ENCODE measurements at places on chromosomes 4 and X. TPM values are rescaled to one million over a fixed set of nuclear protein-coding genes. Genes with fewer than 3 reads are reported as not detected.
A peak's percentile ranks its signal among the peaks of the same experiment; 100 is the strongest.

The GC gene
- not detected for total RNA-seq

The PSAPL1 gene
- total RNA-seq, result not detected

The HHIP gene
- total RNA-seq, result 1.7 TPM

The MAPK10 gene
- total RNA-seq, result 12.1 TPM

The USP26 gene
- not detected for total RNA-seq

The MID1IP1 gene
- 52.7 TPM for total RNA-seq

The COL25A1 gene
- total RNA-seq, result 6.9 TPM

The L1CAM gene
- 16.4 TPM for total RNA-seq

- no peak for DNase-seq
These were observed 27.4 kb downstream of the HOPX start for GRCh38 chr4:56653461-56654237.

GRCh38 chr4:10697086-10697485 lies 12.5 kb upstream of the CLNK start:
- no peak for DNase-seq

- DNase-seq, result no peak
These were observed 252.5 kb downstream of the GPM6A start for GRCh38 chr4:175559526-175559925.

DNA sequence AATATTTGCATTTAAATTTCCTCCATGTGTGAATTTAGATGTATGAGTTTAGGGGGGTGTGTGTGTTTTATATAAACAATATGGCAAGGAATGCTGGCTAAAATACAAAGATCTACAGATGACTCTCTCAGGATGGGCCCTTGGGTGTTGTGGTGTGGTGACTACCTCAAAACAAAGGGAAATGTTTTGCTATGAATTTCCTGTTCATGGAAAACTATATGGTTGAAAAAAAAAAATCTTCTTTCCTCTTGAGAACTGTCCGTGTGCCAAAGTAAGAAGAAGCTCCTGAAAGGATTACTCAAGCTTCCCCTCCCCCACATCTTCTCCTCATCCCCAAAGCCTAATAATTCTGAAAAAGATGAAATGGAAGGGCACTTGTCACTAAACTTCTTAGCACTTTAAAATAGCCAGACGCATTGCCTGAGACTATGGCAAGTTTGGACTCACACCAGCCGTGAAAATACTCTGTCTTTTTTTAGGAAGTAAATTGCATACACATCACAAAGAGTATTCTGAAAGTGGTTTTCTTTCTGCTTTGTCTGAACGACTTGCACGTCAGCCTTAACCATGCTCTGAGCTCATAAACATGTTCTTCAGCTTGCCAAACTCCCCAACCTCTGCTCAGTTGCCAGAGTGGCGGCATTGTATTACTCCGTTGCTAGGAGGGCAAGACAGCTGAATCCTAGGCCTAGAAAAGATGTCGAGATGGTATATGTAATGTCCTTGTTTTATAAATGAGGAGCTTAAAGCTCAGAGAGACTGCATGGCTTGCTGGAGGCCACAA lies 250.4 kb upstream of the JADE1 start:
- DNase-seq, result peak; percentile 64

- DNase-seq, result no peak
These were observed 8.3 kb downstream of the VCX3A start for GRCh38 chrX:6526564-6527136.

DNA sequence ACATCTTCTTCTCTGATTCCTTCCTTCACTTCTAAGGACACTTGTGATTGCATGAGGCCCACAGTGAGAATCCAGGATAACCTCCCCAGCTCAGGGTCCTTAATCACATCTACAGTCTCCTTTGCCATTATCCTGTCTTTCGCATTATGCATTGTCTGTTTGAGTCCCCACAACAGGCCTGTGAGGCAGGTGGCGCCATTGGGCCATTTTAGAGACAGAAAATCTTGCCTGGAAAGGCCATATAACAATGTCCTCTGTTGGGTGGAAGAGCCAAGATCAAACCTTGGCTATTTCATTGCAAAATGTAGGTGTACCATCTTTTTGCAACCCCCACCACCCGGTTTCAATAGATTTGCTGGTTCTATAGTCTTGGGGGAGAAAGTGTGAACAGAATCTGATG lies 11.8 kb upstream of the DCUN1D4 start:
- DNase-seq, result peak; percentile 62

DNA sequence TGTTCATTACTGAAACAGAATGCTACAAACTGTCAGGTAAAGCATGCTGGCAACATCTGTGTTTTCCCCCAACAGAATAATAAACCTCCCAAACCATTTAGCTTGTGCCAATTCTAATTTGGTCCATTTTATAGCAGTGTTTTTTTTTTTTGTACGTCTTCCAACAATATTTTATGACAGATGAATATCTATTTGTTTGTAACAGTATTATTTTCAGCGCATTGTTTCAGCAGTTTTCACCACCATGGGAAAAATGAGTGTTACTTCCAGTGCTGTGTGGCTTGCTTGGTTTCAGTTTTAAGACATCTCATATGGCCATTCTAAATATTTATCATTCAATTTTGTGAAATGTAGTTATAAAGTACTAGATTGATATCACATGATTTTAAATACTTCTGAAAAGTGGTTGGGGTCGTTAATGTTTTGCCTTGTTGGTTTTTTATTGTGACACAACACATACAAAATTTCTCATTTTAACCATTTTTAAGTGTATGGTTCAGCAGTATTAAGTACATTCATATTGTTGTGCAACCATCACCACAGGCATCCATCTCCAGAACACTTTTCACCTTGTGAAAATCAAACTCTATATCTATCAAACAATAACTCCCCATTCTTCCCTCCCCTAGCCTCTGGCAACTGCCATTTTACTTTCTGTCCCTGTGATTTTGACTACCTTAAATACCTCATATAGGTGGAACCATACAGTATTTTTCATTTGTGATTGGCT lies 25.6 kb upstream of the TBC1D19 start:
- no peak for DNase-seq

DNA sequence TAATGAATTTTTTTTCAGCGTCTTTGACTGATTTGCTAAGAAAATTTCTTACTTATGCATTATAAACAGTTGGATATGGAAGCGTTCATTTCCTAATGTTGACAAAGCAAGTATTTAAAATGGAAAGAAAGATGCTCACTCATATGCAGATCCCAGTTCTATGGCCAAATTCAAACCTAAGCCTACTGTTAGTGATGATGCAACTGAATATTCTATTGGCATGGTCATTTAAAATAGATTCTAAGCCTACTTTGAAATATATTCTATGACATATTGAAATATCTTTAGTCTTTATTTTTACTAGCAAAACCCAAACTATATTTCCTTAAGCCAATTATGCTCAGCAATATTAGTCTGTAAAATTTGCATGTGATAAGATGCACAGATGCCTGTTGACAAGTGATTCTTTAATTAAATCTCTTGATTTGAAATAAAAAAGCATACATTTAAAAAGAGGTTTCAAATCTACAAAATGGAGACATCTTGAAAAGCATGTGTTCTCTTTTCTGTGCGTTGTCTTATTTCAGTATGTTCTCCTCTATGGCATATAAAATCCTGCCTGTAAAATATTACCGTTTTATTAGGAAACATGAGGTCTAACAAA lies 96.6 kb upstream of the NAP1L5 start:
- DNase-seq, result no peak

GRCh38 chr4:122434285-122434684 lies 22.2 kb downstream of the IL2 start:
- DNase-seq, result no peak

GRCh38 chr4:79298484-79298883 lies 27.4 kb downstream of the NAA11 start:
- DNase-seq, result no peak

GRCh38 chrX:30702736-30703135 lies 49.5 kb downstream of the GK start:
- peak; percentile 79 for DNase-seq

GRCh38 chr4:8394806-8395205 lies 45.7 kb downstream of the ACOX3 start:
- no peak for DNase-seq

- peak; percentile 3 for DNase-seq
These were observed 87.7 kb upstream of the EFHC2 start for GRCh38 chrX:44431194-44431593.

GRCh38 chrX:31459361-31459760 lies 387.5 kb upstream of the FTHL17 start:
- DNase-seq, result peak; percentile 14

DNA sequence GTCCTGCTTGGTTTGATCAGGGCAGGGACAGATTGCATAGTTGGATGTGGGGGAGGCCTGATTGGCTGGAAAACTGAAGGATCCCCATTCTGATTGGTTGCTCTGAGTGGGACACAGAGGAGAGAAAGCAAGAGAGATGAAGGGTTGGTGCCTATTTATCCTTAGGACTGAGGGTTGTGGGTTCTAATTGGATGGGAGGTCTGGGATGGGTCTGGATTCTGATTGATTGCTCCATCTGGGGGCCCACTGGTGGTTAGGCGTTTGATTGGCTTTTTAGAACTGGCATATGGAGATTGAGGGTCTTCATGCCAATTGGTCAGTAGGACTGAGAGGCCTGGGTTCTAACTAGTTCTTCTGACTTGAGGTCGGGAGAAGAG lies 644 bp upstream of the EBP start:
- DNase-seq, result no peak

GRCh38 chrX:9320940-9321339 lies 143.9 kb upstream of the TBL1X start:
- no peak for DNase-seq

GRCh38 chr4:93810340-93810992 lies 18.1 kb upstream of the ATOH1 start:
- DNase-seq, result no peak

GRCh38 chr4:156584100-156584499 lies 387.5 kb downstream of the PDGFC start:
- peak; percentile 57 for DNase-seq

DNA sequence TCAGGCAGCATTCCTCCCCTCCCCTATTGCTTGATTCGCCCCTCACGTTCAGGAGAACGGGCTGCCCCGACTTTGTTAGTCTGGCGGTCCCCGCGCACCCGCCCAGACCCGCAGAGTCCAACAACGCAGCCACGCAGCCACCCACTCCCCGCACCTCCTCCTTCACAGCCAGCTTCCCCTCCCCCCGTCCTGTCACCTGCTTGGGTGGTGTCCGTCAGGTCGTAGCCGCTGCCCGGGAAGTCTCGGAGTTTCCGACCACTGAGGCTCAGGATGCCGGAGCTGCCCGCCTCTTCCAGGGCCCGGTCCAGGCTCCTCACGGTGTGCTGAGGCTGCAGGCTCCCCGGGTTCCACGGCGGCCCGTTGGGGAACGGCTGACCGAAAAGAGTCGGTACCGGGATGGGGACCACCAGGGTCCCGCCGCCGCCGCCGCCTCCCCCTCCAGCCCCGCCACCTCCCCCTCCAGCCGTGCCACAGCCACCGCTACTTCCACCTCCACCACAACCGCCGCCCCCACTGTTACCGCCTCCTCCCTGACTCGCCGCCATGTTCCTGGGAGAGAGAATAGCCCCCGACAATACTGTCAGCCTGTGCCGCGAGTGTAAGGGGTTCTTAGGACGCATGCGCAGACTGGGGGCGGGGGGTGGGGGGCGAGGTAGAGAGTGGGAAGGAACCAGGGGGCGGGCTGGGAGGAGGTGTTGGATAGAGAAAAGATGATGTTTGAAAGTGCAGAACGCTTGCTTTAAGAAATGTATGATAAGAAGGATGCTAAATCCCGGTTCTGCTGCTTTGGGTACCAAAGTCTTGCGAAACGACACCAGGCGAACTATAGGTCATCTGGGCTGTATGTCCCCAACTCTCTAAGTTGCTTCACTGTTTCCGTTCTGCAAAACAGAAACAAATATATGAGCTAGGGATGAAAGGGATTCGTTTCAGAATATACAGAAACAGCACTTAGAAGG lies at the start of gene LRCH2:
Gene LRCH2, minus strand, starts transcription at position 600 of the 959 bp plus-strand sequence. Its CDS starts 55 bp downstream, at position 545.
- DNase-seq, result peak; percentile 58

Measured in fibroblast of villous mesenchyme (primary cell).